NCI-H774 (cell line): ENCODE measurements at places on chromosomes 5 and 9.

DNA sequence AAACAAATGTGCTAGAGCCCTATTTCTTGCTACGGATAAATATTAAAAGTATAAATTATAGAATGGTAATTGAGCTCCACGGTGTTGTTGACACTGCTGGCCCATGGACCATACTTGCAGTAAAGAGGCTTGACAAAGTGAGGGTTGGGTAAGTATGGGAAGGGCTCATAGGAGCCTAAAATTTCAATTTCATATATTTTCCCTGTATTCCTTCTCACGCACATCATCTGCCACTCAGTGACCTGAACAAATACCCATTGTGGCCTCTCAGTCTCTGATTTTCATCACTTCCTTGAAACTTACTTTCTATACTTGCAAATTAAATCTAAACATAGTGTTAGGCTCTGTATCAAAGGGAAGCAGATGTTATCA lies 116.5 kb downstream of the PIK3R1 start:
- no peak for DNase-seq

- no peak for DNase-seq
These were observed 189.4 kb downstream of the GOLPH3 start for GRCh38 chr5:31984691-31985090.

DNA sequence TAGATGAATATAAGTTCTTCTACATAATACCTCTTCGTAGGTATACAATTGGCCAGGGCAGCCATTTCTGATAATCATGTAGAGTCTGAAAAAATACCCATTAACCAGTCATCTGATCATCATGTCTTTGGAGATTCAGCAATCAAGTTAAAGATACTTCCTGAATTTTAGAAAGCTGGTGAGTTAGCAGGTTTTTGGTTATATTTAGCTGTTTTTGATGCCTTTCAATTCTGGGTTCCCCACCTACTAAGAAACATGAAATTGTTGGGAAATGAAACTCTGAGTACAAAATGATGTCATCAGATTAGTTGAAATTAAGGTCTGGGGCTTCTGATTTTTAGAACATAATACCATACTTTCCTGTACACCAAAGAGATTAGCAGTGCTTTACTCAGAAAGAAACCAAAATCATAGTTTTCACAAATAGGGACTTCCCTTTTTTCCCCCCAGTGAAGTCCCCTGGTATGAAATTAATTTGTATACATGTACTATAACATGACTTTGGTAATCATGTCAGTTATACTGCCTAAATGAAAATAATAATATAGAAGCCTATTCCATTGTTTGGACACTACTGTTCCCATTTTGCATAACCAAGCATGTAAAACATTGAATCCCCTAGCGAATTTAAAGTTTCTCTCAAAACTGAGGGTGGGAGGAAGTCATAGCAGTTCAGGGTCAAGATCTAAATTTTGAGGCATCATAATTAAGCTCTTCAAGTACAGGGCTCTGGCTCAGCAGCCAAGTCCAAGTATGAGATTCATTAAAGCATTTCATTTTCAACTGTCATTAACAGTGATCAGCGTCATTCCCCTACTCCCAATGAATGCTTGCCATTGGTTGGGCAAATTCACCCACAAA lies 17.9 kb downstream of the PRLR start:
- DNase-seq, result no peak

GRCh38 chr5:160044391-160044804 lies 35.5 kb downstream of the TTC1 start:
- no peak for DNase-seq

DNA sequence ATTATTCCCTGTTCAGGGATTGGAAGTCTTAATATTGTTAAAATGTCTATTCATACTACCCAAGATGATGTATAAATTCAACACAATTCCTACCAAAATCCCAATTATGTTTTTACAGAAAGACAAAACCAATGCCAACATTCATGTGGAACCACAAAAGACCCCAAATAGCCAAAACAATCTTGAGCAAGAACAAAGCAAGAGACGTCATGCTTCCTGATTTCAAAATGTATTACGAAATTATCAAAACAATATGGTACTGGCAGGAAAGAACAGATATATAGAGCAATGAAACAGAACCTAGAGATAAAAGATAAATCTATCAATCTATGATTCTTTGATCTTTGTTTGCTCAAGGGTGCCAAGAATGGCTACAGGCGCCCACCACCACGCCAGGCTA lies 237.9 kb downstream of the TAF11L14 start:
- DNase-seq, result no peak

DNA sequence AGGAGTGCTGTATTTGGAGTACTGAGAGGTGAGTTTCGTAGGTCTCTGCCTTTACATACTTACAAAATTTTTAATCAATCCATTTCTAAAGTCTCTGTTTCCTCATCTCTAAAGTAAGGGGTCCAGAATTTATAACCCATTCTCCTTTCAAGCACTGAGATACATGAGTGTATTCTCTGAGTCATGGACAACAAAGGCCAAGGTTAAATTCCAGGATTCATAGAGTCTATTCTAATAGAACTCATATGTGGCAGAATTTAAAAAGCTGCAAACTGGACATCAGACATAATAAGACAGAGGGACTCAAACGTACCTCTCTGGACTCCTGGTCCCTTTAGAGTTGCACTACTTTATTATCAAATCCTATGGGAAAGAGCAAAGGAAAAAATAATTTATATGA lies 112.5 kb upstream of the SLIT3 start:
- no peak for DNase-seq

- DNase-seq, result no peak
These were observed 11.1 kb upstream of the IFNA5 start for GRCh38 chr9:21316032-21316842.

- DNase-seq, result no peak
These were observed 752 bp downstream of the TSTD2 start for GRCh38 chr9:97632248-97632984.

DNA sequence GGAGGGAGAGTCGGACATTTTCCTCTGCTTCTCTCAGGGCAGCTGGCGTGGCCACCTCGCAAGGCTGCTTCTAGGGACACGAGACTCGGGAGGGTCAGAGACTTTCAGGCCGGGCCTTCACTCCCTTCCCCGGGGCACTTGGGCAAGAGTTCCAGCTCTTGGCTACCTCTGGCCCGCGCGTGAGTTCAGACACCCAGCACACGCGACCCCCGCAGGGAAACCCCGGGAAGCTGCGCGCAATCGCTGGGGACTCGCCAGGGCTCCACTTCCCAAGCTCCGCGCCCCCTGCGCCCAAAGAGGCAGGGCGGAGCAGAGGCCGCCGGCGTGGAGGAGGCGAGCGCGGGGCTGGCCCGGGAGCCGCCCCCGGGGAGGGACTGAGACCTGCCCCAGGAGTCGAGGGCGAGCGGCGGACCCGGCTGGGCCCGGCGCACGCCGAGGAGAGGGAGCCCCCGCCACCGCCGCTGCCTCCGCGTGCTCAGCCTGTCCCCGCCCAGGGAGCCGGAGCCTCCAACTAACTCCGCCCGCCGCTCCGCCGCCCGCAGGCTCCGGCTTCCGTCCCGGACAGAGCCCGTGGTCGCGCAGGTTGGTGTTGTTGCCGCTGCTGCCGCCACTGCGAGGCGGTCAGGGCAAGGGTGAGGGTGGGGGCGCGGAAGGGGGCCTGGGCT lies at the start of gene PAM:
TSS of gene PAM (plus strand) at position 539 of the 665 bp plus-strand sequence. CDS start 110,891 bp downstream, outside the sequence.
- DNase-seq, result peak; percentile 75

- DNase-seq, result peak; percentile 81
These were observed 714 bp upstream of the ZNF608 start for GRCh38 chr5:124746916-124747790.

- DNase-seq, result no peak
These were observed 1.6 kb upstream of the MEF2C start for GRCh38 chr5:88884608-88884877.

- DNase-seq, result no peak
These were observed 92.8 kb downstream of the SNX18 start for GRCh38 chr5:54610197-54610944.

DNA sequence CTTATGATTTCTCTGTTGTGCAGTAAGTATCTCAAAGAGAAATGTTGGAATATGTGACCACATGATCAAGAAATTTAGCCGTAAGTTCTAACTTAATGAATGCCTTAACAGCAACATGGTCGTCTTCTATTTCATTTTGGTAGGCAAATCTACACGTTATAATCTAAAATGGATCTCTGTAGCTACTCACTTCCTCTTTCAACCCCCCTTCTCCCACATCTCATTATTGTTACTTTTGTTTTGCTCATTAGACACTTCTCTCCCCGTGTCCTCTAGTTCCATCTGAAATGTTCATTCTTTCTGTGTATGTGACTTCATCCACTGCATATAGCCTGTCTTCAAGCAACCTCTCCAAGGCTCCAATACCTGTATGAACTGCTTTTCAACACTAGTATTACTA lies 27.1 kb upstream of the LPAR1 start:
- DNase-seq, result no peak

GRCh38 chr9:116705531-116705930 lies 18.4 kb downstream of the TRIM32 start:
- DNase-seq, result no peak

DNA sequence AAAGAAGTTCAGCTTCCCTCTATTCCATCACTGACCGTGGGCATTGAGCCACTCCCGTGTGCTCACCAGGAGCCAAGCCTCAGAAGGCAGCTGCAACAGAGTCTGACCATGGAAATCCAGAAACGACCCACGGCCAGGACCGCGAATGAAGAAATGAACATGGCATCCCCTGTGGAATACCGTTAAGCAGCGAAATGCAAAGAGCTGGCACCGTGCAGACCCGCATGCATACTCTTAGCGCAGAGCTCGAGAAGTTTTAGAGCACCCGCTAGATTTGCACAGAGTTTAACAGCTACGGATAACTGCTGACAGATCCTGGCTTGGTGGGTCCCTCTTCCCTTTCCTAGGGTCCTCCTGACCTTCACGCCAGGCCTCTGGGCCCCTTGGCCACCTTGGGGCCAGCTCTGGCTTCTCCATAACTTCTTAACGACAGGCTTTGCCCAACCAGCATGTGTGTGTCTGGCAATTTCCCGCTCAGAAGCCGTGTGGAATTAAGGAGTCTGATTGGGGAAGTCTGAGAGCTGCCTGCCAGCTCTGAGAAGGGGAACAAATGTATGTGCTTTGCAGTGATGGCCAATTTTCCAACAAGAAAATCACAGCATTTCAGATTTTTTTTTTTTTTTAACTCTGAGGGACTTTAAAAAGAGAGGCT lies 75.3 kb upstream of the COL5A1 start:
- DNase-seq, result no peak

GRCh38 chr5:180130291-180130869 lies 58.8 kb upstream of the RNF130 start:
- DNase-seq, result no peak

DNA sequence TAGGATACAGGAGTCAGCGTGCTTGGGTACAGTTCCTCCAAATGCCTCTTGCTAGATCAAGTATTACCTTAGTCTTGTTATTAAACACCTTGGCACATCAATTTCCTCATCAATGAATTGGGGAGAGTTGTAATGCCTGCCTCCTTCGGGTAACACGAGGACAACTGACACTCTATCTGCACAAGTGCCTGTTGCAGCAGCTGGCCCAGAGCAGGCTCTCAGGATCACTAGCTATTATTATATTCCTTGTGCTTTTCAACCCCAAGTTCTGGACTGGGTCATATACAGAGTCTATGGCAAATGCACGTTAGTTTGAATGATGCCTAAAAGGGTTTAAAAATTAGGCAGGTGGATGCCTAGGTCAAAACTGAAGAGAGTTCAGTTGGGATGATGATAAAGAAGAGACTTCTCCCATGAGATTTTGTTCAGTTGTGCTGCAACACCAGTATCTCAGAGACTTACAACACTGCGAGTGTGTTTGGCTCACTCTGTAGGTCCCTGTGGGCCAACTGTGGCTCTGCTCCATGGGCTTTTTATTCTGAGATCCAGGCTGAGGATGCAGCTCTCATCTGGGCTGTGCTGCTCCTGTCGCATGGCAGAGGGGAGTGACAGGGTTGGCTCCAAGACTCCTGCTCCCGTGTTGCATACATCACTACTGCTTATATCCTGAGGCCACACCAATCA lies 41.1 kb upstream of the TEX48 start:
- DNase-seq, result no peak

- no peak for DNase-seq
These were observed 19.6 kb downstream of the SPARC start for GRCh38 chr5:151667083-151667482.

DNA sequence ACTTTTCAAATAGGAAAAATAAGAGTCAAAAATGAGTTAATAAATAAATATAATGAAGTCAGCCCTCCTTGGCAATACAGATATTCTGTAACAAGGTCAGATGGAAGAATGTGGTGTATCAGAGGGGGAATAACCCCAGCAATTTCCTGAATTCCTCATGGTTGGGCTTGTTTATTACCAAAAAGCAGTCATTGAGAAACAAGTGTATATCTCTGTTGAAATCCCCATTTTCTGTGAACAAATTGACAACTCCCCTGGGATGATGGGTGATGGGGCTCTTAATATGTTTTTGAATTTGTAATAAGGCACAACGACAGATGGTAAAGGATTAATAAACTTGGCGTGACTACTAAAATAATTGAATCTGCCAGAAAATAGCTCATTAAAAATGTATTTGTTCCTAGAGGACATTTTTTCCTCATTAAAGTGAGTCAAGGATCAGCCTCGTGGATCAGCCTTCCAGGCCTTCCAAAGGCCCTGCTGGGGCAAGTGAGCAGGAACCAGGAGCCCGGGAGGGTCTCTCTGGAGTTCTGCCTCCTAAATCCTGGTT lies 34.2 kb downstream of the THBS4 start:
- DNase-seq, result no peak

GRCh38 chr9:71924576-71924975 lies 13.1 kb downstream of the C9orf85 start:
- DNase-seq, result no peak

GRCh38 chr5:172870291-172870714 lies 36.3 kb downstream of the ERGIC1 start:
- DNase-seq, result no peak

GRCh38 chr9:21549251-21549765 lies 67.2 kb upstream of the IFNE start:
- DNase-seq, result no peak

GRCh38 chr9:72540348-72540873 lies 19.0 kb downstream of the TMC1 start:
- no peak for DNase-seq
